ENCODE measurements at places on chromosomes 7 and 10. TPM values are rescaled to one million over a fixed set of nuclear protein-coding genes. Genes with fewer than 3 reads are reported as not detected.

The AKR1B15 gene
- not detected for total RNA-seq

GRCh38 chr7:139572071-139572470 is 48.6 kb downstream of the CLEC2L start:
- no peak for DNase-seq

DNA sequence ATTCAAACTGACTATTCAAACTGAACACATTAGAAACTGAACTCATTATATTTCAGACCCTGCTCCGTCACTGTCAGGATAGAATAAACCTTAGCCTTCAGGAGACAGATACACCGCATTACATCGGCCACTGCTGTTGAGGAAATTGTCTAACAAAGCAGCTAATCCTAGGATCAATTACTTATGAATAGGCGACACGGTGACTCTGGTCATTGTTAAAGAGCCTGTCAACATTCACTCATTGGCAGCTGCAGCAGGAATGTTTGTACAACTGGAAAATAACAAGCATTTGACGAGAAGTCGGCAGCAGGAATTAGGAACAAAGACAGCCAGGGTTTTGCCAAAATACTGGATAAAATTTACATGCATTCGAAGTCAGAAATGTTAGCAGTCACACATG is 112.0 kb upstream of the MKX start:
- DNase-seq: no peak

The WNT2 gene
- total RNA-seq: 0.57 TPM

DNA sequence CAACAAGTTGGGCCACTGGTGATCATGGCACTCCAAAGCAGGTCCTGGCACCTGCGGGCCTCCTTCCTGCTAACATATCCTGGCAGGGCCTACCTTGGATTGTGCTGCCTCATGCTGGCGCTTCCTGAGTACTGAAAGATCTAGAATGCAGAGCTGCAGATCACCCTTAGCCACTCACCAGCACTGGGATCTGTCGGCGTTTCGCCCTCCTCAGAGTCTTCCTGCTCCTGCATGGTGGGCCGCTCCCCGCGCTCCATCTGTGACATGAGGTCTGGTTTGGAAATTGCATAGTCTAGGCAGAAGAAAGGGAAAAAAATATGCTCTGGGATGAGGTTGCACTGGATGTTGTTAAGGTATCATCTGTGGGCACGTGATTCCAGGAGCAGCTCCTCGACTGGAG is 10.0 kb downstream of the ZNF777 start:
- DNase-seq: no peak

The CALML3 gene
- total RNA-seq: not detected

The GJD4 gene
- not detected for total RNA-seq

The TFEC gene
- total RNA-seq: 14.4 TPM

The KLF14 gene
- total RNA-seq: not detected

All from kidney (tissue), 22 donors.